ENCODE measurements at places on chromosomes 3 and 15.
A peak's percentile ranks its signal among the peaks of the same experiment; 100 is the strongest.

GRCh38 chr3:56917361-56918110, 115.8 kb upstream of the ARHGEF3 start:
- DNase-seq: no peak

DNA sequence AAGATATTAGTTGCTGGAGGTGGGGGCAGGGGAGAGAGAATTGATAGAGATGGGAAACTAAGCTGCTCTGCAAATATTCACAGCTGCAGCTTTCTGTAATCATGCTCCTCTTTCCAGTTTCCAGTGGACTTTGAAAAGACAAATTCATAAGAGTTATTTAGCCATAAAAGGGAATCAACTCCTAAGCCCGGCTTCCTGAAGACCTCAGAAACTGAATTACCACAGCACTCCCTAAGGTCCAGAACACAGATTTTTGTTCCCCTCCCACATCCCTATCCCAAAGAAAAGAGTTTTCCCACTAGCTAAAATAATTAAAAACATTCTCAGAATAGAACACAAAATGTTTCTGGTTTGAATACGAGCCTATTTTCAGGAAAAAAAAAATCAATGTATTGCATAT, 871.8 kb upstream of the NR2F2 start:
- DNase-seq: no peak

GRCh38 chr15:89052474-89052873, 35.8 kb upstream of the ABHD2 start:
- DNase-seq: no peak

DNA sequence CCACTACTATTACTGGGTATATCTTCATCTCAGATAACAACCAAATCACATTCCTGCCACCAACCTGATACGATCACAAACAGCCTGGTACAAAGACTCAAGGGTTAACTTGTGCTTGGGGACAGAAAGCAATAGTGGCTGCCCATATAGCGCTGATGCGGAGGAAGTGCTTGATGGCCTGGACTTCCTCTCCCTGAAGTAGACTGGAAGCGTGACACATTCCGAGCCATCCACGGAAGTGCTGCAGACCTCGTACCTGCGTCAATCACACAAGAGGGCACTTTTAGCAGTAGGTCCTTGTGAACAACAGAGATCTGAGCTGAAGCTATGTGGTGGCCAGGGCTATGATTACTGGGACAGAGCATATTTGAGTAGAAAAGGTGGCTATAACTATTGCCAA, 17.3 kb upstream of the C3orf62 start:
- no peak for DNase-seq

DNA sequence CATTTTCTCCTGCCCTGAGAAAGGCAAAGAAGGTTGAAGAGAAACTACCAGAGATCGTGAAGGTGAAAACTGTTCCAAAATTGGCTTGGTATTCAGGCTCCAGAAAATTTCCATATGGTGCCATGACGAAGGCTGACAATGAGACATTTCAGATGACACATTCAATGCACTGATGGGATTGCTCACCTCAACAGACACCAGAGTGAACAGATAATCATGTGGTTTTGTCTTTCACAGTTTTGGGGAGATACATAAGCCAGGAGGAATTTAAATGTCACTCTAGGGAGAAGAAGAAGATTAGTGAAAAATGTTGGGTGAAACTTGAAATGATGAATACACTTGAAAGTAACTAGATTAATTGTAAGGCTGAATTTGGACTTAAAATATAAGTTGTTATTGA, 339.7 kb upstream of the EPHA3 start:
- DNase-seq: no peak

- no peak for DNase-seq
These were observed 15.3 kb upstream of the DIS3L start for GRCh38 chr15:66278056-66278455.

GRCh38 chr3:177144922-177145321, 52.4 kb downstream of the TBL1XR1 start:
- no peak for DNase-seq

DNA sequence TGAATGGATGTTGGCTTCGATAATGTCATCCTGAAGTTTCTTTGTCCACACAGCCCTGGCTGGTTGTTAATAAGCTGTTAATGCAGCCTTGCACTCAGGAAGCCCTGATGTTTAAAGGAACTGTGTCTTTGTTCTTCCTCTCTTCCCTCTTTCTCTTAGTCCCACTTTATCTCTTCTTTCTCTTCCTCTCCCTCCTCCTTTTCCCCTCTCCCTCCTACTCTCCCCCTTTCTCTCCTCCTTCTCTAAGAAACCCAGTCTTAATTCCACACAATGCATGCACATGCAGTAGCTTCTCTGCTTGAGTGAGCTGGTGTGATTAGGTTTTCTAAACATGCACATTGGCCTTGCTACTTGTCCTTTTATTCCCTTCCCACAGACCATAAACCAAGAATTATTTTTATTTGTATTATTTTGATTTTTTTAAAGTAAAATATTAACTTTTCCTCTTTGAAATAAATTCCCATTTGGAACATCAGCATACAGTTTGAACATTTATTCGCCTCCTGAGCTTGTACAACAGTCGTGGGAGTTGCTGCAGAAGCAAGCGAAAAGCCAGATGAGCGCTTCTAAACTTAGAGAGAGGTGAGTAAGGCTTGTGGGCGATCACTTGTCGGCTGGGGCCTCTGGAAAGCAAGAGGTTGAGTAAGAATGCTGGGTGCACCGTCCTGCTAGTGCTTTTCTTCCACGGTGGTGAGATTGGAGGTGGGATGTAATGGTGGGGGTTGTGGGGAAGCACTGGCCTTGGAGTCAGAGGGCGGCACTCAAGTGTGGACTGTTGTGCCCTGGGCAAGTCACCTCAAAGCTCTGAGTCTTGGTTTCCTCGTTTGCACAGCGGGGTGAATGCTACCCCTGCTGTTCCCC, 7.2 kb downstream of the GHRL start:
- no peak for DNase-seq

DNA sequence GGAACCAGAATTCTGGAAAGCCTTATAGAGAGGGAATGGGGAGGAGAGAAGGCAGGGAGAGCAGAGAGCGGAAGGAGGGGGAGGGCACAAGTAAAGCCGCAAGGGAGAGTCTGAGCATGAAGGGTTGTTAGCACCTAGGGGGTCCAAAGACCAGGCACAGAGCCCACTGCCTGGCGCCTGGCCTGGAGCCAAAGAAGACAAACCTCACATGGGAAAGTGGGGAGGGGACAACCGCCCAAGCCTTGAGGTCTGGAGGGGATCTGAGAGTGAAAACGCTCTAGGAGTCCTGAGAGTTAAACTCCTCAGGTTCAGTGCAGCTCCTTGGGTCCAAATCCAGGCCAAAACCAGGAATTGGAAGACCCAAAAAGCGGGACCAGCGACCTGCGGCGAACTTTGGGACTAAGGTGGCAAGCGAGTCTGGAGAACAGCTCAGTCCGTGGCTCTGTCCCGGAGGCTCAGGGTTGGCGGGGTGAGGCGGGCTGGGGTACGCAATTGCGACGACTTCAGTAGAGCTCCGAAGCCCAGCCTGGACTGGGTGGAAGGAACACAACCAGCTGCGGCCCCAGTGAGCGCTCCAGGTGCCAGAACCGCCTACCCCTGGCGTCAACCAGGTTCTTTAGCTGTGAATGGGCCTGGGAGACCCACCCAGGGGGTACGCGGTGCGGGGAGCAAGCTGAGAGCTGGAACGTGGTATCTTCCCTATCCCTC, 807 bp upstream of the INAFM2 start:
- no peak for DNase-seq

DNA sequence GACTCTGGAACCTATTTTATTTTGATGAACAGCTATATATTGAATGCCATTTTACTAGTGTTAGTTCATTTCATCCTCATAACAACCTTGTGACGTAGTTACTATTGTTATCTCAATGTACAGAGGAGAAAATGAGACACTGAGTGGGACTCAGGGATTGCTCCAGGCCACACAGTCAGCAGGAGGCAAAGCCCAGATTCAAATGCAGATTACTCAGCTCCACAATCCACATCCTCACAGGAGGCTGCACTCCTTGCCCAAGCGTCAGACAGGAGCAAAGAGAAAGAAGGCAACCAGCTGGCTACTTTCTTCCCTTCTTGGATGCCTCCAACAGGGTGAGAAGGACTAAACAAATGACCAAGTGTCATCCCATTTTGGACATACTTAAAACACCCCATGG, 92.0 kb upstream of the CCDC54 start:
- DNase-seq: no peak

- DNase-seq: no peak
These were observed 127.7 kb upstream of the SAMMSON start for GRCh38 chr3:69871868-69872267.

DNA sequence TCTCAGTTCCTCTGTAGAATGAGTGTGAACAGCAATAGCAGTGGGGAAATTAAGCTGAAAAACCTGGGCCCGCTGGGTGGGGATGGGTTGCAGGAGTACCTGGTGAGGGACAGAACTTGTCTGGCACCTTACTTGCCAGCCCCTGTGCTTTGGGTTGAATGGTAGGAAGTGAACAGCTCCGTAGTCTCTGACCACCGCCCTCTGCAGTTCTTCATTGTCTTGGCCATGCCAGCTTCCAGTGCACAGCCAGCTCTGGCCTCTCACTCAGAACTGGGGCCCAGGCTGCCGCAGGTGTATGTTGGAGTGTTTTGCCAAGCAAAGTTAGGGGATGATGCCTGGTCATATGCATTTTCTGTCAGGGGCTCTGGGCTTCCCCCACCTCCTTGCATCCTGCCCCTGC, 14.0 kb upstream of the CHST14 start:
- DNase-seq: no peak

GRCh38 chr3:14124223-14124614, 451 bp downstream of the CHCHD4 start:
- DNase-seq: peak; percentile 56

- DNase-seq: no peak
These were observed 231.5 kb upstream of the TLE3 start for GRCh38 chr15:70329179-70329578.

GRCh38 chr3:46701181-46701939, at the start of gene TMIE:
TSS of gene TMIE (plus strand) at chr3:46701392. CDS start at chr3:46701488, 96 bp downstream.
- no peak for DNase-seq

DNA sequence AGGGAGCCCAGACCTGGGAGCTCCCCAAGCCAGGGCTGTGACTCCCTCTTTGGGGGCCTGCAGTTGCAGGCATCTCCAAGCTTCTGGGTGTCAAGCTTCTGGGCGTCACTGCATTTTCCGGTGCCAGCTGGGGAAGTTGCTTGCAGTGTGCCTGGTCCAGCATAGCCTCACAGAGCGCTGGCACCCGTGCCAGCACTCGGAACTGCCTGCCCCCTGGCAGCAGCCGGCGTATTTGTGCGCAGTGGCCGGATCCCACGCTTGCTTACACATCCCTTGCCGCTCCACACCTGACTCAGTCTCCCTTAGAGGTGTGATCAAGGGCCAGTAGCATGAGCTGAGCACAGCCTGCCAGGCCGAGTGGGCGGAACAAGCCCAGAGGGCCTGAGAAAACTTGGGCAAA, 37.0 kb downstream of the COMMD2 start:
- no peak for DNase-seq
